ENCODE measurements at places on chromosomes 11 and 22. TPM values are rescaled to one million over a fixed set of nuclear protein-coding genes. Genes with fewer than 3 reads are reported as not detected.

Gene MYOD1
- not detected for total RNA-seq

DNA sequence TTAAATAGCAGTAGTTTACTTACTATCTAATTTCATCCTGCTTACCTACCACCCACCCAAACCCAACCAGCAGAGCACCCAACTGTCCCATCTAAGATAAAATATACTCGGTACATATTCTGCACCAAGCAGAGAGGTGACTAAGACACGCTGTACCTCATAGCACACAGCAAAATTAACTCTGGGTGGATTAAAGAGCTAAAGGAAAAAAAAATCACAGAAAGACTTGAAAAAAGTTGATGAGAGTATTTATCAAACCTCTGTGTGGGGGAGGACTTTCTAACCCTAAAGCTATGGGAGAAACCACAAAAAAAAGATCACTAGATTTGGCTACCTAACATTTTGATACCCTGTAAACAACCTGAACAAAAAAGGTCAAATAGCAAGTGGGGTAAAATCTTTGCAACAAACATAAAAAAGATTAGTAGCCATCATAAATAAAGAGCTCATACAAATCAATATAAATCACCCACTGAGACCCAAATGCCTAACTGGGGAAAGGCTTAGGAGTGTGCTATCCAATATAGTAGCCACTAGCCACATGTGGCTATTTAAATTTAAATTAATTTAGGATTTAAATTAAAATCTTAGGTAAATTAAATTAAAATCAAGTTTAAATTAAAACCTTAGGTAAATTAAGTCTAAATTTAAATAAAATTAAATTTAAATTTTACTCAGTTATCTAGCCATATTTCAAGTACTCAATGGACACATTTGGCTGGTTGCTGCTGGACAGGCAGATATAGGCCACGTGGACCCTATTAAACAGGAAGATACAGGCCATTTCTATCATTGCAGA is 25.6 kb upstream of the CD5 start:
- H3K27me3 ChIP-seq = no peaks in the 10 kb centered on the region
- no peak overlapping the region for H3K27ac ChIP-seq
- no peak for DNase-seq
- H3K4me3 ChIP-seq = no peak overlapping the region
- peaks cover 19% of the 10 kb centered on the region for H3K4me1 ChIP-seq
- no peaks in the 10 kb centered on the region for H3K36me3 ChIP-seq

- no peak overlapping the region for H3K4me3 ChIP-seq
- DNase-seq = no peak
- H3K27ac ChIP-seq = no peak overlapping the region
- H3K27me3 ChIP-seq = no peaks in the 10 kb centered on the region
These were observed 234.9 kb upstream of the ARHGAP20 start for GRCh38 chr11:110947096-110947495.

DNA sequence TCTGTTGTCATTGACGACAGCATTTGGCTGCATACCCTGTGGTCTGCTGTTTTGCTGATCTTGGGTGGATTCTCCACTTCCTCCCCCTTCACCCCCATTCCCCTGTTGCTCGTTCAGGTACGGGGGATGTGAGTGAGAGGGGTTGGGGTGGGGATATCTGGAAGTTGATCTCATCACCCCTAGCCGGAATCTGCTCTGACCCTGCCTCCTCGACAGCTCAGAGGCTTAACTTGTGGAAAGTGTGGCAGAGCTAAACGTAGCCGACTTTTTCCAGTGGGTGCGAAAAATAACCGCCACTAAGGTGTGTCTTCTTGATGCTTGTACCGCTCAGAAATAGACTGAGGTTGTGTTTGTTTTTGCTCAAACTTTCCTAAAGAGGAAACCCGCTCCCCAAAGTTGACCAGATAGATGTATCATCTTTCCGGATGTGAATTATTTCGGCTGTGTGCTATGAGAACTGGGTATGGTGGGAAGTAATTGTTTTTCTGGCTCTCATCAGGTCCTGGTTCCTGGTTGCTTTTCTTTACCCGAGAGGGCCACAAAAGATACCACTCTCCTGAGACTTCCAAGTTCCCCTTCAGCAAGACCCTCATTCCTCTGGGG is 6.6 kb downstream of the ZBTB16 start:
- peaks cover 28% of the 10 kb centered on the region for H3K36me3 ChIP-seq
- H3K27ac ChIP-seq = no peak overlapping the region
- no peak overlapping the region for H3K4me3 ChIP-seq
- H3K4me1 ChIP-seq = peaks cover 4% of the 10 kb centered on the region

Gene ASRGL1
- total RNA-seq = 9.1 TPM

DNA sequence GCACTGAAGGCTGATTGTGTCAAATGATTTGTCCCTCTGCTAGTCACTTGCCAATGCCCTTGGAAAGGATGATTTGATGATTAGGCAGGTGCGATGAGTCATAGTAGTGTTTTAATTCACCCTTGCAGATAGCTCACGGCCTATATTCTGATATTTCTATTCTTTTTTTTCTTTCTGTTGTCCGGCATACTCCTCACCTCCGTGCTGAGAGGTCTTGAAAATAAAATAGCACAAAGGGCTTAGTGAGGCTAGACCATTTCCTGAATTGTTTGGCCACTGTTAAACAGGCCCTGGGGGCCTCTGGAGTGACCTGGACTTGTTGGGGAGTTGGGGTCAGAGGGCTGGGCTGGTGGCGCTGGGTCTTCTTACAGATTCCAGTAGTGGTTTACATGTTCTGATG is 99.8 kb downstream of the ZBTB16 start:
- H3K27me3 ChIP-seq = no peaks in the 10 kb centered on the region
- no peak for DNase-seq
- H3K27ac ChIP-seq = peak overlapping the region; percentile 89

Gene ZNF280B
- total RNA-seq = 2.0 TPM

GRCh38 chr11:111714522-111714921 is 51.7 kb downstream of the PPP2R1B start:
- H3K27me3 ChIP-seq = no peaks in the 10 kb centered on the region
- H3K4me3 ChIP-seq = no peak overlapping the region
- no peaks in the 10 kb centered on the region for H3K4me1 ChIP-seq
- peak; percentile 57 for DNase-seq
- H3K27ac ChIP-seq = no peak overlapping the region

Gene IL18BP
- total RNA-seq = 33.6 TPM

Gene DBX1
- total RNA-seq = not detected

- DNase-seq = no peak
- H3K36me3 ChIP-seq = no peaks in the 10 kb centered on the region
- peak overlapping the region; percentile 60 for H3K27ac ChIP-seq
- H3K27me3 ChIP-seq = no peaks in the 10 kb centered on the region
These were observed 59.7 kb upstream of the EED start for GRCh38 chr11:86184728-86185380.
